Activated CD8-positive, alpha-beta memory T cell treated with anti-CD3 and anti-CD28 coated beads for 36 hours (primary cell): ENCODE measurements at places on chromosomes 12 and 14. TPM values are rescaled to one million over a fixed set of nuclear protein-coding genes. Genes with fewer than 3 reads are reported as not detected.

CLEC12A gene
- not detected for total RNA-seq

ARID4A gene
- total RNA-seq: 16.8 TPM

ITGB7 gene
- 248 TPM for total RNA-seq

SRRM4 gene
- not detected for total RNA-seq

DAO gene
- not detected for total RNA-seq

PXN gene
- 39.1 TPM for total RNA-seq

PLXNC1 gene
- 4.0 TPM for total RNA-seq

IGFBP6 gene
- 1.9 TPM for total RNA-seq

ASB2 gene
- 75.9 TPM for total RNA-seq

TOMM20L gene
- total RNA-seq: not detected

CPNE6 gene
- total RNA-seq: not detected

DEPDC4 gene
- 1.2 TPM for total RNA-seq

MRPS35 gene
- total RNA-seq: 62.8 TPM

TBC1D30 gene
- total RNA-seq: 1.9 TPM

NELL2 gene
- 48.3 TPM for total RNA-seq

GRIP1 gene
- 3.5 TPM for total RNA-seq
